ENCODE measurements at places on chromosomes 7 and 10.
A peak's percentile ranks its signal among the peaks of the same experiment; 100 is the strongest.

GRCh38 chr7:36653663-36654355 lies 70.5 kb downstream of the AOAH start:
- no peak for DNase-seq

DNA sequence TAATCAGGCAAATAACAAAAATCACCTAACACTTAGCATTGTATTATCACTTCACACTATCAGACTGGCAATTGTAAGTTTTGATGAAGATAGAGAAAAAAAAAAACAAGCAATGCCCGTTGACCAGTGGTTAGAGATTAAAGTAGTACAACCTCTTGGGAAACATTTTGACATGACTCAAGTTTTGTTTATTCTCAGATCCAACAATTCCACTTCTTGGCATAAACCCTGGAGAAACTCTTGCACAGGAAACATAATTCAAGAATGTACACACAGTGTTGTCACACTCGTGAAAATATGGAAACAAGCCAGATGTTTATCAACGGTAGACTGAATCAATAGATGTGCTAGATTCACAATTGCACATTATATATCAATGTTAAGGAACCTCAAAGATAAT lies 37.2 kb downstream of the FRMD4A start:
- no peak for DNase-seq

DNA sequence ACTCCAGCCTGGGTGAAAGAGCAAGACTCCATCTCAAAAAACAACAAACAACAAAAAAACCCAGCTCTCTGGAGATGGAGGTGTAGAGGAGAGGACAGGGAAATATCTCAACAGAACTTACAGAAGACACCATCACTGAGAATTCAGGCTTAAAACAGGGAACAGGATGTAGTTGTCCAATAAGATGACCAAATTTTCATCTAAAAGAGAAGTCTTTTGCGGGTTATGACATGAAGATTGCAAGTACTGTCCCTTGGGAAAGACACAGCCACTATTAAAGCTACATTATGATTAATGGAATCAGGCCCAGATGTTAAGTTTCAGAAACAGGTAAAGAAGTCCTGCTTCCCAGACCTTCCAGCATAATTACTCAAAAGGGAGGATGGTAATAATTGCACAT lies 235.2 kb upstream of the NRP1 start:
- no peak for DNase-seq

DNA sequence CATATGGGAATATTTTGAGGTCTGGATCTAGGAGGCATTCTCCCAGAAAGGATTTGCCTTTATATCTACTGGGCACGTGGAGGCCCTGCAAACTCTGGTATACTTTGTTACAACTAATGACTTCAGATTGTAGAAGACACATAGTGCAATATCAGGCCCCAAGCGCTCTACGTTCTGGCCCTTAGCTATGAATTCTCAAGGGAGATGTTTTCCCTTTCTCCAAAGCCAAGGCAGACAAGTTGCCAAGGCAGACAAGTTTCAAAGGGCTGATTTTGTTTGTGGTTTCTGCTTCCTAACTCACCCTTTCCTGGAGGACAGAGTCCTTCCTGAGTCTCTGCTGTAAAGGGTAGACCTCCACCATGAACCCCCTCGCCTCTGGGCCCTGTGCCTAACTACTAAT lies 99.4 kb upstream of the CTTNBP2 start:
- no peak for DNase-seq

GRCh38 chr7:464454-465401 lies 54.9 kb downstream of the PDGFA start:
- DNase-seq: no peak

GRCh38 chr10:8216893-8217292 lies 162.4 kb downstream of the GATA3 start:
- DNase-seq: no peak

- peak; percentile 19 for DNase-seq
Observed at GRCh38 chr7:96321031-96321657, 754 bp downstream of the SLC25A13 start.

DNA sequence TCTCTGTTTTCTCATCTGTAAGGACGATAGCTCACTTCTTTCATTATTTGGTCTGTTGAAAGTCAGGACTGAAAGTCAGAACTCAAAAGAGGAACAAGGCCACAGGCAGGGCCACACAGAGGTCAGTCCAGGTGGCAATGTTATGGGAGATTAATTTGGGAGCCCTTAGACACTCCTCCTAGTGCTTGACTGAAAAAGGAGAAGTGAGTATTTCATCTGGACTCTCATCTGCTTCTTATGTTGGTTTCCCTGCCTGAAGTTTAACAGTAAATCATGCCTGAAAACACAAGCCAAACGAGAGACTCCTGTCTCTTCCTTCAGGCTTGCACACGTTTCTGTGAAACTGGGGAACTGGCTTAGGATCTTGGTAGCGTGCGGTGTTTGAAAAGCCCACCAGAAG lies 248.5 kb downstream of the BUB3 start:
- no peak for DNase-seq

GRCh38 chr10:26334232-26334931 lies 103.8 kb upstream of the APBB1IP start:
- DNase-seq: no peak

DNA sequence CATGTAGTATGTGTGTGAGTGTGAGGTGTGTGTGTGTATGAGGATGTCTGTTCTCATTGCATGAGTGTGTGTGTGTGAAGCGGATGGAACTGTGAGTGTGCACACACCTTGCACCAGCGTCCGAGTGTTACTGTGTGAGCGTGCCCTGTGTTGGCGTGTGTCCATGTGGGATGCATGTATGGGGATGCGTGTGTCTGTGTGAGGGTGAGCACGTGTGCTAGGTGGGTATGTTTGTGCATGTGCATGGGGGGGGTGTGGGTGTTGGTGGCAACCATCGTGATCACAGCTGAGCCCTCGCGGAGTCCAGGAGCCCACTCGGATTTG lies 6.4 kb downstream of the KNDC1 start:
- DNase-seq: no peak

GRCh38 chr10:25758041-25758457 lies 176.0 kb upstream of the MYO3A start:
- no peak for DNase-seq

GRCh38 chr7:111647881-111648280 lies 85.6 kb upstream of the IMMP2L start:
- DNase-seq: no peak

DNA sequence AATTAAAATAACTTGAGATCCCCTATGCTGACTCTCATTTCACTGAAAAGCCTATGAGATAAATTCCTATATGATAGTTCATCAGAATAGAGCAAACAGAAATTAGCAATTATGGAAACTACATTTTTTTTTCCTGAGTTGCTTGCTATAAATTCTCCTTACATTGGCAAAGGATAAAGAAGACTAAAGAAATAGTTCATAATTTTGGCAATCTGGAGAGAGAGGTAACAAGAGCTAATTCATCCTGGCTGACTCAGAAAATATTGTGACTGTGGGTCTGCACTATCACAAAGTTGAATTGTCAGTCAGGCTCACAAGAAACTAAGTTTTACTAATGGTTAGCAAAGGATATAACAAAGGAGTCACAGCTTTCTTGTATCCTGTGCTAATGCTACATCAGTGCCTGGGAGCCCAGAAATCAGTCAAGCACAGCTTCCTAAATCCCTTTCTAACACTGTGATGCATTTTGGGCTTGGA lies 483.0 kb downstream of the MAGI2 start:
- DNase-seq: no peak

DNA sequence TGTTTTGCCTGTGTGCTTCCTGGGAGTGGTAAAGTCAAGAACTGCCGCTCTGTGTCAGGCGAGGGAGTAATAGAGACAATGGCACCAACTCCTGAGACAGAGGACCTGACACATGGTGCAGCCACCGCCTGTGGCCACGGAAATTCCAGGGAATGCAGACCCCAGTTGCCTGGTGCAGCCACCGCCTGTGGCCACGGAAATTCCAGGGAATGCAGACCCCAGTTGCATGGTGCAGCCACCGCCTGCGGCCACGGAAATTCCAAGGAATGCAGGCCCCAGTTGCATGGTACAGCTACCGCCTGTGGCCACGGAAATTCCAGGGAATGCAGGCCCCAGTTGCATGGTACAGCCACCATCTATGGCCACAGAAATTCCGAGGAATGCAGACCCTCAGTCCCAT lies 8.7 kb downstream of the DIP2C start:
- no peak for DNase-seq

- DNase-seq: no peak
Observed at GRCh38 chr7:3029138-3029537, 14.5 kb downstream of the CARD11 start.

Measured in activated naive CD8-positive, alpha-beta T cell treated with anti-CD3 and anti-CD28 coated beads, Interleukin-2, amount 50 U/mL, for 16 hours (primary cell).